T-helper 9 cell (primary cell): ENCODE measurements at places on chromosomes 6 and 20.

- no peak for DNase-seq
Measured at GRCh38 chr6:120202878-120203277, 853.3 kb upstream of the MAN1A1 start.

DNA sequence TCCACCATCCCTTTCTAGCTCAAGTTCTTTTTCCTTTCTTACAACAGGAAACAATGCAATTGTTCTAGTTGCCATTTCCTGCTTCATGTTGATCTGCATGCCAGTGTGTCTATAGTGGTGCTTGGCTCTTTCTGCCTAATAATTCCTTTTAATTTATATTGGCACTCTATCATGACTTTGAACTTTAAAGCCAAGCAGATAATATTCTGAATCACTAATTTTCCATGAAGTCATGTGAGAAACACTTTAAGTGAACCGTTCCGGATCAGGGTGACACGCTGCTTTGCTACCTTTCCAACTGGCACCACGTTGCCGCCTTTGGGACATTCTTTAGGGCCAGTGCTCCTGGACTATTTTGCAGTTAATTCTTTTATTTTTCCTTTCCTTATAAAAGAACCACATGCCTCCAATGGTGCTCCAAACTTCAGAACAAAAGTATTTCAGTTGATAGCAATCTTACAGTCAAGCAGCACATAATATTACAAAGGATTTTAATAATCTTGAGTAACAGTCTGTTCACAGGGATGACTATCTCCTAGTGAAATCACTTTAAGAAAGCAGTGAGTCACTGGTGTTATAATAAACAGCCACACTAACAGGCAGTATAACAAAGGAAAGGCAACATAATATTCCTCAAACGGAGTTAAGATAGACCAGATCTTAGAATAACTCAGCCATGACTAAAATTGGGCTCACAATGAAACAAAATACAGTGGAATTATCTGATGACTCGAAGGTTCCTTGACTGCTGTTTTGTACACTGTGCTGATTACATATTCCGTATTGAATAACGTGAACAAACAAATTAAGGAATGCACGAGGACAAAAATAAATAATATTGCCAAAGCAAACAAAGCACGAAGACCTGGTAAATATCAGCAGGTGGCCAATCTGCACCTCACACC, 19.0 kb upstream of the BLOC1S5 start:
- no peak for DNase-seq

DNA sequence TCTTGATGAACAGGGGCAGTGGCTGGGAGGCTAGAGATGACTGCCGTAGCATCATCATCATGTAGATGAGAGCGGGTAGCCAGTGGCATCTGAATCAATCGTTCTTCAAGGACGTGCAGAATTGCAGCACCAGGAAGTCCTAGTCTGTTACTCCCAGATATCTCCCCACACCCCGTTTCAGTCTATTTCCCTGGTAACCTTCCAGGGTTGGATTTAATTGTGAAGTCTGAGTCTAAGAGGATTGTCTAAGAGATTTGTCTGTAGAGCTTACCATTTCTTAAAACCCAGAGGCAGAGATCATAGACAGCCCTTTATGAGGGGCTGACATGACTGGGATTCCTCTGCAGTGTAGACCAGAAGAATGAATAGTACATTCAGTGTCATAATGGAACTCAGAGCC, 16.6 kb upstream of the CD83 start:
- DNase-seq: no peak

DNA sequence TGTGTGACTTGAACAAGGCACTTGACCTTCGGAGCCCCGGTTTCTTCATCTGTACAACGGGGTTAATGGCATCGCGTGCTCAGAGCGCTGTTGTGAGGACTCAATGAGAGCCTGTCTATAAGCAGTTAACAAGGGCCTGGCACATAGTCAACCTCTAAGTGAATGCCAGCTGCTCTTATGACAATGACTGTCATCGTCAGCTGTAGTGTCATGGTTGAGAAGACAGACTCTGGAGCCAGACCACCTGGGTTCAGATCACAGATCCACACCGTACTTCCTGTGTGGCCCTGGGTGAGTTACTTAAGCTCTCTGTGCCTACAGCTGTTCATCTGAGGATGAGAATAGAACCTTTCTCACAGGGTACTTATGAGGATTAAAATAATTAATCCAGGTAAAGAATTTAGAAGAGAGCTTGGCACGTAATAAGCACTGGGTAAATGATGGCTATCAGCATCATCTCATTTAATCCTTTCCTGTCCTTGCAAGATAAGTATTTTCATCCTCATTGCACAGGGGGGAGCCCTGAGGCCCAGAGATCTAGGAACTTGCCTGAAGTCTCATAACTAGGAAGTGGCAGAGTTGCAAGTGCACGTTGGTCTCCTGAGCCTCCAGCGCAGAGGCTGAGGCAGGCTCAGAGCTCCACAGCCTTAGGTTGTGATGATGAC, 105.3 kb downstream of the EYA2 start:
- DNase-seq: no peak

- DNase-seq: no peak
Measured at GRCh38 chr6:46850792-46851191, 57.6 kb downstream of the MEP1A start.

GRCh38 chr6:21375151-21376116, 218.1 kb upstream of the SOX4 start:
- no peak for DNase-seq
